NCI-H2081 (cell line): ENCODE measurements at places on chromosomes 7 and 10.
A peak's percentile ranks its signal among the peaks of the same experiment; 100 is the strongest.

DNA sequence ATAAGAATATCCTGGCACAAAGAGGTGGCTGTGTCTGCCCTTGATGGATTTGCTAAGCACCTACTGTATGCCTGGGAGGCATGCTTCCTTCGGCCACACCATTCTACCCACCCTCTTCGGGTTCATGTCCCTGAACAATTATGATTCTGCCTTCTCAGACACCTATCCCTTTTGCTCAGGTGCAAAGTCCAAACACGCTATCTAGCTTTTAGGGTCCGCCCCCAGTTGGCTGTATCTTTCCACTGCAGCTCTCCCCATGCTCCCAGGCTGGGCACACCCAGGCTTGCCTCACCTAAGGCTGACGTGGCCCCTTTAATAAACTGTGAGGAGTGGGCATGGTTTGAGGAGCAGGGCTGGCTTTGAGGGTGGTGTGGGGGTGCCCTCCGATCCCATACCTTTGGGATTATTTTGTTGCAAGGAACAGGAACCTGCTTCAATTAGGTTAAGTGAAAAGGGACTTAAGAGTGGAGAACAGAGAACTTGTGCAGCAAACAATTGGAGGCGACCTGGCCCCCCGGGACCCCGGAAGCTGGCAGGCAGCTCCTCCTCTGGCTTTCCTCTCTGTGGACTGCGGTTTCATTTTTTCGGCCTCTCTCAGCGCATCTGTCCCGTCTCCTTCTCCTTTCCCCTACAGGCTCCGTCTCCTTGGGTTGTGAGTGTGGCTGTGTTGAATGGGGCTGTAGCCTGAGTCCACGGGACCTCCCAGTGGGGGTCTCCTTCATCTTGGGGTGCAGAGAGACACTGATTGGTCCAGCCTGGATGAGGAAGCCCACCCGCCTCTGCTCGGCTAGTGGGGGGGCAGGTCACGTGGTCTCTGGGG is 3.8 kb downstream of the CLIP2 start:
- no peak for DNase-seq

DNA sequence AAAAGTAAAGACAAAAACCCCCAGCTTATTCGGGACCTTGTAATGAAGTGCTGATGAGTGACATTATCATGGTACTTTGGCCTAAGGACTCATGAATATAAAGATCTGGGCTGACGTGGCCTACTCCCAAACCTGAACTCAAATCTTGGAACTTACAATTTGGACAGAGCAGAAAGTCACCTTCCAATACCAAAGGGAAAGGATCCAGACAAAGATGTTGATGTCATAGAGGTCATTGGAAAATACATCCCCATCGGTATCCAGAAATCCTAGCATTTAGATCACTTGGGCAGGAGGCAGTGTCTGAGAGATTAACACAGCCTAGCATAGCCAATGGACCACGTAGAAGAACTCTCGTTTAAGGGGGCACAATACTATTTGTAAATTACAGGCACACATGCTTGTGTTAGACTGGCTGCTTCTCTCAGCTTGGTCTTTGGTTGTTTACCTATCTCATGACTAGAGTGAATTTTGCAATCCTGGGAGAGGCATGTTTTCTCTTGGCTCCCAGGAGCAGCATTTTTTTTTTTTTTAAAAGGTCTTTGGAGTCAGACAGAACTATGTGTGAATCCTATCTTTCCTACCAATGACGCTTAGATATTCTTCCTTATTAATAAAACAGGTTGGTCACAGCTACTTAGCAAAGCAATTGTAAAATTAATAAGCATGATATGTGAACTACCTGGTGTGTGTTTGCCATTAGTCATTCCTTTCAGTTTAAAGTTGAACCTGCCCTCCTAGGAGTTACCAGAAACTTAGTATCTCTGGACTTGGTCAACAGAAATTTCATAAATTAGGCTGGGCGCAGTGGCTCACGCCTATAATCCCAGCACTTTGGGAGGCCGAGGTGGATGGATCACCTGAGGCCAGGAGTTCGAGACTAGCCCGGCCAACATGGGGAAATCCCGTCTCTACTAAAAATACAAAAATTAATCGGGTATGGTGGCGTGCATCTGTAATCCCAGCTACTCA is 27.8 kb upstream of the MRPS33 start:
- DNase-seq = no peak

DNA sequence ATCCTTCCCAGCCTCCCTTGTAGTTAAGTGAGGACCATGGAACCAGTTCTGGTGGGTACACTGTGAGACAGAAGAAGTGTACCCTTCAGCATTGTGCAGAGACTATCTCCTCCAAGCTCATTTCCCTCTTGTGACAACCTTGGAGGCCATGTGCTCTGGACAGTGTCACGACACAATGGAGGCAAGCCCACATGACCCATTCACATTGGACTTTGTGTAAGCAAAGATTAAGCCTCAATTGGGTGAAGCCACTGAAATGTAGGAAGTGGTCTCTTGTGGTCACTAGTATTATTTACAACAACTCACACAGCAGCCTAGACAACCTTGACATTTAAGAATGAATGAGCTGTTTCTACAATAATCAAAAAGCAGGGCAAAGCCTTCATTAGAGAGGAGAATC is 124.2 kb downstream of the INHBA start:
- no peak for DNase-seq

DNA sequence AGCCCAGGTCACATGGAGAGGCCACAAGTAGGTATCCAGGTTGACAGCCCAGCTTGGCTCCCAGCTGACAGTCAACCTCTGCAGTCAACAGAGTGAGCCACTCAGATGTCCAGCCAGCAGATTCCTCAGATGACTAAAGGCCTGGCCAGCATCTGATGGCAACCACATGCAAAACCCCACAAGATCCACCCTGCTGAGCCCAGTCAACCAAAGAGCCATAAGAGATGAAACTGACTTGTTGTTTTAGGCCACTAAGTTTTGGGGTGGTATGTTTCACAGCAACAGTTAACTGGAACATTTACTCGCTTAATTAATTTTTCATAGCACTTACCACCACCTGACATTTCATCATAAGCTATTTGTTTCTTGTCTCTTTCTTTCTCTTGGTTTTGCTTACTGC is 107.3 kb upstream of the KDM7A start:
- no peak for DNase-seq

GRCh38 chr10:35329520-35329919 is 6.8 kb upstream of the CCNY start:
- no peak for DNase-seq

DNA sequence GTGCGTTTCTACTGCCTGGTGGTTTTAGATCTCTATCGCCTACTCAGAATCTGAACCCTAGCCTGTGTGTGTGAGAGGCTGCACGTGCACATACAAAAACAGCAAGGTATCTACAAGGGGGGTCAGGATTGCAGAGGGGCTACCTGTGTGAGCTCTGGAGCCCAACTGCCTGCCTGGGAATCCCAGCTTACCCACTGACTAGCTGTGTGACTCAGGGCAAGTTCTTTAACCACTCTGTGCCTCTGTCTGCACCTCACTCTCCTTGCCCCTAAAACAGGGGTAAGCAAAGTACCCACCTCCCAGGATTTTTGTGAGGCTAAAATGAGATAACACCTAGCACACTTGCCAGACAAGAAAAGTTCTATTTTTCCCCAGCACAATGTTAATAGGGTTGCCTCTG is 32.5 kb downstream of the DLG5 start:
- DNase-seq = no peak

DNA sequence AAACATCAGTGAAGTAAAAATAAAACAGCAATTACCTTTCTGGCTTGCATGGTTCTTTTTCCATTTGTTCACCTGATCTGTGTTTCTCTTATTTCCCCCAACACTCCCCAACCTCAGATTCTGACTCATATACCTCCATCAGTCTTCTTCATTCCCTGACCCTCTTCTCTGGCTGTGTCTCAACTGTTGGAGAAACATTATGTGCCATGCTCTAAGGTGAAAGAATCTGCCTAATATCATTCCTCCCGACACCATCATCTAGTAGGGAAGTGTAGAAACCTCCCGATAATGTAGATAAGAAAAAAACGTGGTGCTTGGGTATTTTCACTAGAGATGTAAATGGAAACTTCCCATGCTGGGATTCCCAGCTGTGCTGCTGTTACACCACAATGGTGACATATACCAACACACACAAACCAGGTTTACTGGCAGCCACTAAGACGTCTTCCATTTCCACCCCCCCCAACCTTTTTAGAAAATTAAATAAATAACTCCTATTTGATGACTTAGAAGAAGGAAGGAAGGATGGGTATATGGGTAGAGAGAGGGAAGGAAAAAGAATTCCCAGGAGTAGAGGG is 63.4 kb downstream of the OSBPL3 start:
- no peak for DNase-seq

GRCh38 chr7:76201732-76202665 is at the start of gene SRRM3:
Gene SRRM3 (plus strand): TSS chr7:76201896. CDS start chr7:76235067, 33,171 bp downstream.
- DNase-seq = peak; percentile 88

DNA sequence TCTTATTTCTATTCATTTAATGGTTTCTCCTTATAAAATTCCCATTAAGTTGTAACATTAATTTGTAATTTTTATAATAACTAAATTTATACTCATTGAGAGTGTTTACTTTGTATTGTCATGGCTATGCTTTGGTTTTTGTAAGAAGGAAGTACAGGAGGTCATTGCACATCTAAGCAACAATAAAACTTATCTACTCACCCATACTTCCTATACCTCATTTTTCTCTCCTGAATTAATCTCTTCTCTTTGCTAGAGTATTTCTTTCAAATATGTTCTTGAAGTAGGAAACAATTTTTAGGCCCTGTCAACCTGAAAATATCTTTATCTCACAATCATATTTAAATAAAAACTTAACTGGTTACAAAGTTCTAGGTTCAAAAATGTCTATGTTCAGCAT is 95.4 kb upstream of the WDR11 start:
- no peak for DNase-seq

GRCh38 chr10:70538731-70539338 is 60.3 kb downstream of the PALD1 start:
- no peak for DNase-seq
